ENCODE measurements at places on chromosomes 7 and 10. TPM values are rescaled to one million over a fixed set of nuclear protein-coding genes. Genes with fewer than 3 reads are reported as not detected.
A peak's percentile ranks its signal among the peaks of the same experiment; 100 is the strongest.

- peak overlapping the region; percentile 76 for H3K4me3 ChIP-seq
- DNase-seq, result no peak
- H3K27ac ChIP-seq, result no peak overlapping the region
- no peaks in the 10 kb centered on the region for H3K27me3 ChIP-seq
- no peaks in the 10 kb centered on the region for H3K4me1 ChIP-seq
Observed at GRCh38 chr7:82441669-82442478, 1.7 kb downstream of the CACNA2D1 start.

DNA sequence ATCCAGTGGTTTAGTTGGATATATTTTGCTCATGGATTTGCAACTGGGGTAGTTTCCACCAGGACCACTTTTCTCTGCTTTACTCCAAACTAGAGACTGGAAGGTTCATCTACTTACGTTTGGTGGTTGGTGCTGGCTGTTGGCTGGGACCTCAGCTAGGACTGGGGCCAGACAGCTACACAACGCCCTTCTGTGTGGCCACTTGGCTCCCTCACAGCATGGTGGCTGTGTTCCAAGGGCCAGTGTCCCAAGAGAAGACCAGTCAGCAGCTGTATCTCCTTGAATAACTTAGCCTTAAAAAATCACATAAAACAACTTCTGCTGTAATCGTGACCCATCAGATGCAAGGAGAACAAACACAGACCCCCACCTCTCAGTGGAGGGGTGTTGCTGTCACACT lies 4.2 kb upstream of the KCNH2 start:
- H3K4me1 ChIP-seq, result no peaks in the 10 kb centered on the region
- H3K4me3 ChIP-seq, result no peak overlapping the region
- no peak overlapping the region for H3K27ac ChIP-seq
- H3K27me3 ChIP-seq, result peaks cover 6% of the 10 kb centered on the region
- no peaks in the 10 kb centered on the region for H3K36me3 ChIP-seq

GRCh38 chr7:127810696-127811660 lies 159.0 kb downstream of the SND1 start:
- no peak for DNase-seq
- H3K36me3 ChIP-seq, result no peaks in the 10 kb centered on the region
- H3K4me1 ChIP-seq, result no peaks in the 10 kb centered on the region
- no peaks in the 10 kb centered on the region for H3K27me3 ChIP-seq
- no peak overlapping the region for H3K27ac ChIP-seq
- no peak overlapping the region for H3K4me3 ChIP-seq

- no peak overlapping the region for H3K27ac ChIP-seq
- H3K27me3 ChIP-seq, result no peaks in the 10 kb centered on the region
- H3K36me3 ChIP-seq, result no peaks in the 10 kb centered on the region
Observed at GRCh38 chr10:48450233-48450740, 143.8 kb downstream of the MAPK8 start.

Gene FGFR2
- total RNA-seq, result 44.3 TPM

Gene SEMA3D
- 3.5 TPM for total RNA-seq

Gene ZCCHC24
- 50.8 TPM for total RNA-seq
